ENCODE measurements at places on chromosomes 7 and 10.

- no peak for DNase-seq
Observed at GRCh38 chr10:2130705-2131305, 393.5 kb upstream of the ADARB2 start.

DNA sequence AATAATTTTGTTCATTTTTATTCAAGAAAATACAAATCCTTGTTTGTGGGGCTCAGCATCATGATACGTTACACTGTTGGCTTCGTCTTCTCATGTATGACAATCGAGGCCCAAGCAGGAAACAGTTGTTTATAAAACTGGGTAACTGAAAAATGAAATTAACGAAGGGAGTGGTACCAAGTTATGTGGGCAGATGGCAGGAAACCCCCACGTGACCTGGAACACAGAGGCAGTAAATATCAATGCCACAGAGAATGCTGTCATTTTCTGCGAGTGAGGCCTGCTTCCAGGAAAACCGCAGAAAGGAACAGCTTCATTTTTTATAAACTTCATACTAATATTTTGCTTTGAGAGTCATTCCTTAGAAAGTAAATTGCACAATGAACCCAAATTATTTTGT is 201.0 kb upstream of the ADARB2 start:
- no peak for DNase-seq

DNA sequence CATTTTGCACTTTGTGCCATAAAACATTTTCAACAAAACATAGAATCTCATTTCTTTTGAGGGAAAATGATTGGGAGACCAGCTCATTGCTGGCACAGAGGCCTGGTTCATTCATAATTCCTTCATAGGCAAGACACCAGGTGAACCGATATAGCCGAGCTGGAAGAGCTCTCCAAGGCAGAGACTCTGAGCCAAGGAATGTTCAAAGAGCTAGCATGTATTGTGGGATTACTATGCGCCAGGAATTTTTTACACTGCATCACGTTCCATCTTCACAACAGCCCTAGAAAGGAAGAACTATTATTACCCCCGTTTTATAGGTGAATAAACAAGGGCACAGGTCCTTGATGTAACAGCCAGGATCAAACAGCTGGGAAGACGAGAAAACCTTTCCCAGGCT is 2.1 kb upstream of the IL6 start:
- no peak for DNase-seq

GRCh38 chr10:90642136-90642535 is 215.7 kb downstream of the HTR7 start:
- DNase-seq = no peak

GRCh38 chr7:3283130-3283704 is 17.8 kb upstream of the SDK1 start:
- no peak for DNase-seq

DNA sequence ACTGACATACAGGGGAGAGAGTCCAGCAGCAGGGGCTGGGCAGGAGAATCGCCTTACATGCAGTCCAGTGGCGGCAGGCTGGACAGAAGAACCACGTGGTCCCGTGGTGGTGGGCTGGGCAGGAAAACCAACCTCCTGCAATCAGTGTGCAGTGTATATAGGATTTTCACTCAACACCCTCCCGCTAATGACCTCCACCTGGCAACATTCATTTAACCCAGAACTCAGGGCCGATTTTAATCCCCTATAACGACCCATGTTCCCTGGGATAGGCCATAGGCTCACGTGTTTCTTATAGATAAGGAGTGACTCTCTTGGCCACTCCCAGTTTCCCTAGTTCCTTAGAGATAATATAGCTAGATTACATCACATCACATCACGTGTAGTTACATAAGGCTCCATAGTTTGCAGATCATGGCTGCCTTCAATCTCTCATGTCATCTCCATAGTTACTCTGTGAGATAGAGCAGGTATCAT is 19.4 kb downstream of the MTURN start:
- no peak for DNase-seq

GRCh38 chr10:97095701-97096260 is 90.0 kb downstream of the SLIT1 start:
- peak; percentile 30 for DNase-seq

DNA sequence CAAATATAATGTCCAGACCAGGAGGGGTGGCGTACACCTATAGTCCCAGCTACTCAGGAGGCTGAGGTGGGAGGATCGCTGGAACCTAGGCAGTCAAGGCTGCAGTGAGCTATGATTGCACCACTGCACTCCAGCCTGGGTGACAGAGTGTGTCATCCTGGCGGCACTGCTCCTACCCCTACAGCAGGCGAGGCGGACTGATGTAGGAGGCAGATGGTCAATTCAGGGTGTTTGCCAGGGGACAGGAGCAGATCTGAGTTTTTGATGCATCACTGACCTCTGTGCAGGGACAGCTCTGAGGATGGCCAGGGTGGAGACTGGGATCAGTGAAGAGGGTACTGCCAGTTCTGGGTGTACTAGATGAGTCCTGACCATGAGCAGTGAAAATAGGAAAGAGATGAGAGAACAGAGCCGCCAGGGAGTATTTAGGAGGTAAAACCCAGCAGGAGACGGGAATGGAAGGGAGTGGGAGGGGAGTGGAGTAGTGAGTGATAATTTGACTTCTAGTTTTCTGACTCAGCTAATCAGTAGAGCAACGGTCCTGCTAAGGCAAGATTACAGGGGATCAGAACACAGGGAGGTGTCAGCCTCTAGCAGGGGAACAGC is 75.3 kb downstream of the HIP1 start:
- no peak for DNase-seq

GRCh38 chr7:94409200-94409948 is 14.7 kb downstream of the COL1A2 start:
- no peak for DNase-seq

- no peak for DNase-seq
Observed at GRCh38 chr7:111074748-111075146, 16.2 kb upstream of the LRRN3 start.

- DNase-seq = no peak
Observed at GRCh38 chr7:149773446-149774236, at the start of gene ZNF467. Gene ZNF467 (minus strand): TSS chr7:149773588. CDS start chr7:149771032, 2,556 bp downstream.

GRCh38 chr7:22302193-22302592 is 54.8 kb downstream of the RAPGEF5 start:
- no peak for DNase-seq

- DNase-seq = no peak
Observed at GRCh38 chr10:43376828-43377423, 5.5 kb downstream of the FXYD4 start.

DNA sequence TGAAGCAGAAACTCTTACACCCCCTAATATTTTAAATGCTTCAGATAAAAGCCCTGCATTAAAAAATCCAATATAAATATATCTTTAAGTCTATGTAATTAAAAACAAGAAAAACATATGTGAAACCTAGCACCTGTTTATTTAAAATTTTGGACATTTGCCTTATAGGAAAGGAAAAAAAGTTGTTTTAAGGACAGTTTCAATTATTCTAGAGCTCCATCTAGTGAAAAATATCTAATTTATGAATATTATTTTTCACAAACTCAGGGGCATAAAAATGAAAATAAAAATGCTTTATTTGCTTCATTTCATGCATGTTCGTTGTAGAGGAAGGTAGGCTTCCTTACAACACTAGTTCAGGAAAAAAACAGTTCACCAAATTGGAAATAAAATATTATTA is 26.1 kb downstream of the ENKUR start:
- DNase-seq = no peak

GRCh38 chr7:87759501-87759900 is 116.7 kb downstream of the SLC25A40 start:
- DNase-seq = no peak

- DNase-seq = no peak
Observed at GRCh38 chr7:100613412-100614175, 1.3 kb downstream of the MOSPD3 start.

DNA sequence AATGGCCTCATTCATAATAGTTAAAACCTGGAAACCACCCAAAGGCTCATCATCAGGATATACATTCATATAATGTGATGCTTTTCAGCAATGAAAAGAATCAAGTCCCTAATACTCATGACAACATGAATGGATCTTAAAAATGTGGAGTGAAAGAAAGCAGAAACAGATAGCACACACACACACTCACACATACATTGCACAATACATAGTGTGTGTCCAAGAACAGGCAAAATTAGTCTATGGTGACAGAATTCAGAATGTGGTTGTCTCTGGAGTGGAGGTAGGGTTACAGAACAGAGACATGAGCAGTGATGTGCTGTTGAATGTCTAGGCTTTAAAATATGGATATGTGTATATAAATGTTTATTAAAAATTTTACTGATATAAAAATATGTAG is 419.9 kb upstream of the PCDH15 start:
- DNase-seq = no peak

GRCh38 chr7:133575726-133576440 is 323.0 kb downstream of the EXOC4 start:
- no peak for DNase-seq

DNA sequence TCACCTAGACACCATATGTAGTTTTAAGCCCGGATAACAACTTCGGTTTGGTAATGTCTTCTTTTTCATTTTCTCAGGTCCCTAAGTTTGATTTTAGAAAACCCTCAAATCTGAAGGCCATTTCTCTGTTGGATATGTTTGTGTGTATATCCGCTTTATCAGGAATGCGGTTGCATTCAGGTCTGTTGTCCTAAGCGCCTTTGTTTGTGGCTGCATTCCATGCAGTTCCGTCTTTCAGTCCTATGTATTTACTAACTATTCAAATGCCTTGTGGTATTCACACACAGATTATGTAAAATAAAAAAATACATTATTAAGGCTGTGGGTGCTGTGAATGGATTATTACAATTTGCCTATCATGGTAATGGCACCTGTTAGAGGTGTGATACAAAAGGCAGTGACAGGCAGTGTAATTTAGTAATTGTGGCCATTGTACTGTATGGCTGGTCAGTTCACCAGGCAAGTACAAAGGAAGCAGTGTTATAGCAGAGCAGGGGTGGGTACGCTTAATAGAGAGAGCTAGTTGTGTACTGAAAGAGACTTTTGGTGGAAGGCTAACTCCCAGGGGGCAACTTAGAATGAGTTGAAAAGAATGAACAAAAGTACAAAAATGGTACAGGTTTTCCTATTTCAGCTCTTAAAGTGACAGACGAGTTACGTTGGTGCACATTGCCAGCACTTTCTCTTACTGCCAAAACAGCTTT is 136.4 kb downstream of the VTI1A start:
- no peak for DNase-seq

GRCh38 chr7:107387573-107388219 is 82.2 kb upstream of the GPR22 start:
- DNase-seq = no peak

DNA sequence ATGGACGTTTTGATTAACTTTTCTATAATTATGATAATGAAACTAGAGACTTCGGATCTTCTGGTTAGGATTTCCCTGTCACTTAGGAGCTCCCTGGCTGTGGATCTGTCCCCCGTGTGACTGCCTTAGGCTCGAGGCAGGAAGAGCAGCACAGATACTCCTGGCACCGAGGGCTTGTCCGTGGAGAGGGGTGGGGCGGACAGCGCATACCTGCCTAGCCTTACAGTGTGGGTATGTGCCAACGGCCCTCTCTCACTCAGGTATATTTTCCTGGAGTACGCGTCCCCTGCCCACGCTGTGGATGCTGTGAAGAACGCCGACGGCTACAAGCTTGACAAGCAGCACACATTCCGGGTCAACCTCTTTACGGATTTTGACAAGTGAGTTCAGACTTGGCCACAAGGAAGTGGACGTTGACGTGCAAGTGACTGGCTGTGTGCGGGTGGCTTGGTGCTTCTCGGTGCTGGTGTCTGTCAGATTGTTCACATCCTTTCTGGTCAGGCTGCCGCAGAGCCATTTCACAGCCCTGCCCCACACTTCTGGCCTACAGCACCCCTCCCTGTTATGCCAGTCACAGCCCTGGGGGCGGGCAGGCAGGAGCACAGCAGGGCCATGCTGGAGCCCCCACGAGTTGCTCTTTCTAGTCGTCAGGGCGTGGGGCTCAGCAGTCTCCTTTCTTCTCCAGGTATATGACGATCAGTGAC is 7.9 kb downstream of the EIF3B start:
- DNase-seq = no peak

- DNase-seq = no peak
Observed at GRCh38 chr10:5500910-5501309, 1.5 kb upstream of the CALML5 start.

DNA sequence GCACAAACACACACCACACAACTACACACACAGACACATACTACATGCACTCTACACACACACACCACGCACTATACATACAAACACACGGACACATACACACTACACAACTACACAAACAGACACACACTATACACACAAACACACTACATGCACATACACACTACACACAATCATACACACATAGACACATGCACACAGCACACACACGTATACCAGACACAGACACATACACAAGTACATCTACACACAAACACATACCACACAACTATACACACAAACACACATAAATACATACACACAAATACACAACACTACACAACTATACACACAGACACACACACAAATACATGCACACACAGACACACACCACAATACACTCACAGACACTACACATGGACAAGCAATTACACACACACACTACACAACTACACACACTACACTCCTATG is 4.6 kb downstream of the GPR15LG start:
- no peak for DNase-seq

GRCh38 chr10:125878957-125879835 is 1.9 kb downstream of the DHX32 start:
- no peak for DNase-seq

DNA sequence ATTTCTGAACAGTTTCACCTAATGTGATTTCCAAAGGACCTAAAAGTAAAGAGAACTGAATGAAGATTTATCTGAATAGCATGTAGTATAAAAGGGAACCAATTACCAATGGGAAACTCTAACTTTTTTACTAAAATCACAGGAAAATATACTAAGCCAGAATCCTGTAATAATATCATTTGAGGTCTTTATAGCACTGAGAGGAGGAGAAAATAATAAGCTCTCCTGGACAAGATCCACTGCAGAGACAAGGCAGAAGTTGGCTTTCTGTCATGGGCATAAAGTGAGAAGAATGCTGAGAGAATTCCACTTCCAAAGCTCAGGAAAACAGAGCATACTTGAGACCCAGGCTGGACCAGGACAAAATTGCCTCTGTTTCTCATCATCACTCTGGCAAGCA is 1131.4 kb downstream of the SORCS1 start:
- no peak for DNase-seq

- no peak for DNase-seq
Observed at GRCh38 chr7:134747326-134747725, 32.1 kb upstream of the CALD1 start.

- no peak for DNase-seq
Observed at GRCh38 chr7:154804449-154804848, 198.5 kb downstream of the PAXIP1 start.

DNA sequence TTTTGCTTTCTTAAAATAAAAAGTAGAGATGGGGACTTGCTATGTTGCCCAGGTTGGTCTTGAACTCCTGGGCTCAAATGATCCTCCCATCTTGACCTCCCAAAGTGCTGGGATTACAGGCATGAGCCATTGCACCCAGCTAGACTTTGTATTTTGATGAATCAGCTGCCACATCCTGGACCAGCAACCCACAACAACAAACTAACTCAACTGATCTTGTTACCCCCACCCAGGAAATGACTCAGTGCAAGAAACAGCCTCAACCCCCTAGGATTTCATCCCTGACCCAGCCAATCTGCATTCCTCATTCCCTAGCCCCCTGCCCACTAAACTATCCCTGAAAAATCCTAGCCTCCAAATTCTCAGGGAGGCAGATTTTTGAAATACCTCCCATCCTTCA is 123.8 kb downstream of the IPMK start:
- no peak for DNase-seq

All from SHP77 treated with DMSO at 0.1 percent for 48 hours (cell line).